Activated CD8-positive, alpha-beta T cell treated with anti-CD3 and anti-CD28 coated beads for 36 hours (primary cell): ENCODE measurements at places on chromosomes 6 and 20. TPM values are rescaled to one million over a fixed set of nuclear protein-coding genes. Genes with fewer than 3 reads are reported as not detected.

Gene RBPJL
- total RNA-seq = not detected

GRCh38 chr6:159761873-159762680 is at the start of gene ACAT2:
TSS of gene ACAT2 (plus strand) at chr6:159762045. CDS start at chr6:159762088, 43 bp downstream.
- H3K27ac ChIP-seq = peak within 1 kb of the TSS; percentile 98
- DNase-seq = peak; percentile 96
- H3K27me3 ChIP-seq = no peaks in the 10 kb centered on the region
- peaks cover 34% of the 10 kb centered on the region for H3K36me3 ChIP-seq
- H3K4me3 ChIP-seq = peak within 1 kb of the TSS; percentile 97

- H3K4me1 ChIP-seq = no peaks in the 10 kb centered on the region
- H3K27ac ChIP-seq = no peak overlapping the region
- H3K4me3 ChIP-seq = no peak overlapping the region
- DNase-seq = no peak
- peaks cover 15% of the 10 kb centered on the region for H3K36me3 ChIP-seq
Observed at GRCh38 chr6:20605061-20605460, 70.8 kb downstream of the CDKAL1 start.

GRCh38 chr6:121549736-121550135 is 114.3 kb downstream of the GJA1 start:
- H3K4me1 ChIP-seq = no peaks in the 10 kb centered on the region
- H3K27me3 ChIP-seq = no peaks in the 10 kb centered on the region
- no peaks in the 10 kb centered on the region for H3K36me3 ChIP-seq
- no peak overlapping the region for H3K4me3 ChIP-seq
- H3K27ac ChIP-seq = no peak overlapping the region

Gene BPIFB2
- not detected for total RNA-seq

Gene TFAP2D
- total RNA-seq = not detected

DNA sequence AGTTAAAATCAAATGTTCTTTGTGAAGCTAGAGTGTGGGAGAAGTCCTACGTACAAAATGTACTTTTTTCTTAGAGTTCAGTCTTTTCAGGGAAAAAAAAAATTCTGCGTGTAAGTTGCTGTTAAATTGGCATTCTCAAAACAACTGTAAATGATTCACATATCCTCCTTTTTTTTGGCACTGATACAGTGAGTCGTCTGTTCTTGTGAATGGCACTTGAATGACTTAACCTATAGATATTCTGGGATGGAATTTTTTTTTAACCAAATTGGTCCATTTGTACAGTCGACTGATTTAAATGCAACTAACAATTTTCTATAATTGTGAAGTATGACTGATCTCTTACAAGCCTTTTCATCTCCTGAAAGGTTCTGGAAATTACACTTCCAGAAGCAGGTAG is 5.5 kb upstream of the JAG1 start:
- H3K36me3 ChIP-seq = no peaks in the 10 kb centered on the region
- no peak overlapping the region for H3K4me3 ChIP-seq
- peaks cover 3% of the 10 kb centered on the region for H3K4me1 ChIP-seq
- DNase-seq = no peak

DNA sequence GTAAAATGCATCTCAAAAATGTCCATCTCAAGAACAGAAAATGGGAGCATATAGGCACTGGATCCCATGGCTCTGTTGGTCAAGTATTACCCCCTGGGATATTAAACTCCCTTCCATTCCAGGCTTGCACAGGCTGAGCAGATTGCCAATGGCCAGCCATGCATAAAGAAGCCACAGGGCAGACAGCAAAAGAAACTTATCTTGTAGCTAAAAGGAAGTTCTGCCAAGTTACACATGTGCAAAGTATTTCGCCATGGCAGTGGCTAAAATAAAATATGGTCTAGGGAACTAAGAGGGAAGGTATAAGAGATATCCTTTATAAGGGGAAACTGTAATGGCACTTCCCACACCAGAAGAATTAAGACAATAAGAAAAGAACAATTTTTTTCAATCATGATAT is 415.6 kb upstream of the BTBD3 start:
- no peaks in the 10 kb centered on the region for H3K36me3 ChIP-seq
- no peaks in the 10 kb centered on the region for H3K27me3 ChIP-seq
- H3K4me1 ChIP-seq = no peaks in the 10 kb centered on the region
- H3K27ac ChIP-seq = no peak overlapping the region
- no peak overlapping the region for H3K4me3 ChIP-seq
- DNase-seq = no peak

GRCh38 chr6:85464722-85465150 is 14.9 kb downstream of the NT5E start:
- peak; percentile 72 for DNase-seq
- peak overlapping the region; percentile 97 for H3K27ac ChIP-seq
- no peaks in the 10 kb centered on the region for H3K27me3 ChIP-seq

Gene OR12D3
- total RNA-seq = not detected

Gene SKIC2
- 77.3 TPM for total RNA-seq

- H3K27me3 ChIP-seq = no peaks in the 10 kb centered on the region
- no peak overlapping the region for H3K27ac ChIP-seq
- H3K36me3 ChIP-seq = peaks cover 10% of the 10 kb centered on the region
- DNase-seq = no peak
- H3K4me3 ChIP-seq = no peak overlapping the region
Observed at GRCh38 chr20:3115190-3116107, 30.9 kb upstream of the AVP start.

Gene SERAC1
- 5.4 TPM for total RNA-seq

Gene NTSR1
- total RNA-seq = not detected

- no peak overlapping the region for H3K27ac ChIP-seq
- H3K4me1 ChIP-seq = no peaks in the 10 kb centered on the region
- H3K36me3 ChIP-seq = no peaks in the 10 kb centered on the region
- no peaks in the 10 kb centered on the region for H3K27me3 ChIP-seq
- no peak for DNase-seq
- H3K4me3 ChIP-seq = no peak overlapping the region
Observed at GRCh38 chr20:9344083-9344920, 170.1 kb upstream of the LAMP5 start.

- no peak for DNase-seq
- H3K27ac ChIP-seq = no peak overlapping the region
- no peak overlapping the region for H3K4me3 ChIP-seq
Observed at GRCh38 chr6:110720066-110720465, 95.2 kb downstream of the CDK19 start.

GRCh38 chr6:102766963-102767362 is 1373.5 kb downstream of the GRIK2 start:
- no peak overlapping the region for H3K4me3 ChIP-seq
- H3K27me3 ChIP-seq = no peaks in the 10 kb centered on the region

Gene CTSZ
- 18.4 TPM for total RNA-seq
